Stimulated activated CD4-positive, alpha-beta T cell treated with anti-CD3 and anti-CD28 coated beads, TNF-alpha, amount 100 ng/mL, for 1 hour (primary cell): ENCODE measurements at places on chromosomes 1 and 21.
A peak's percentile ranks its signal among the peaks of the same experiment; 100 is the strongest.

DNA sequence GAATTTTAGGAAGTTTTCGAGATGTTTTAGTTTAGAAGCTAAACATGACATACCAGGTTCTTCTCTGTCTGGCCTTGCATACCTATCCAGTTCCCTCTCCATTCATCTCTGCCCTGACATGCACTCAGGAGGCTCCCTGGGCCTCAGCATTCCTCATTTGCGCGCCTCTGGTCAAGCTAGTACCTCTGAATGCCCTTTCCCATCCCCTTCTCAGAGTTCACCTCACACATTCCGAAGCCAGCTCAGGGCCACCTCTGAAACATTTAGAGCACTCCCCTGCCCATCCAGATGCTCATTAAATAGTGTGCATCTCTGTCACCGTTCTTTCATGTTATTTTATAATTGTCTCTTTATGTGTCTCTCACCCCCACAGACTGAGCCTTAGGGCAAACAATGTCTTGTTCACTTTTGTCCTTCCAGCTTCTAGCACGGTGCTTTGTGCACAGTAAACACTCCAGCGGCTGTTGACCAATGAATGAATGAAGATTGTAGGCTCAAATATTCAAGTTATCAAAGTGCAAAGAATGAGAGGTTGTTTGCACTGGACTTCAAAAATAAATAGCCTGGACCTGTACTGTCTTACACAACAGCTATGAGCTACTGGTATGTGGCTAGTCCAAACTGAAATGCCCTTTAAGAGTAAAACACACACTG lies 1.2 kb upstream of the DHCR24 start:
- DNase-seq = no peak

DNA sequence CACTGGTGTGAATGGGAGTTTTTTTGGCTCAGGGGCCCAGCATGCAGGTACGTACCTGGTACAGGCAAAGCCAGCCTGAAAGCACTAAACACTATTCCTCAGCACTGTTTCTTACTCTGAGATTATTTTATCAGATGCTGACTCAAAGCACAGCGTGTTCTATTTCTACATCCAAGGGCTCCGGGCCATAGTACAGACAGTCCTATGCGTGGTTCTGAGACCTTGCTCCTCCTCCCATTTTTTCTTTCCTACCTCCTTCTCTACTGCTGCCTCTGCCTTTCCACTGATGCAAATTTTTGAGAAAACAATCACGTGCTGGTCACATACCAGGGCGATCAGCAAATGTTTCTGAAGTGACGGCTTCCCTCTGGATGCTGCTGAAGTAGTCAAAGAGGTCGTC lies 36.3 kb downstream of the PDPN start:
- no peak for DNase-seq

DNA sequence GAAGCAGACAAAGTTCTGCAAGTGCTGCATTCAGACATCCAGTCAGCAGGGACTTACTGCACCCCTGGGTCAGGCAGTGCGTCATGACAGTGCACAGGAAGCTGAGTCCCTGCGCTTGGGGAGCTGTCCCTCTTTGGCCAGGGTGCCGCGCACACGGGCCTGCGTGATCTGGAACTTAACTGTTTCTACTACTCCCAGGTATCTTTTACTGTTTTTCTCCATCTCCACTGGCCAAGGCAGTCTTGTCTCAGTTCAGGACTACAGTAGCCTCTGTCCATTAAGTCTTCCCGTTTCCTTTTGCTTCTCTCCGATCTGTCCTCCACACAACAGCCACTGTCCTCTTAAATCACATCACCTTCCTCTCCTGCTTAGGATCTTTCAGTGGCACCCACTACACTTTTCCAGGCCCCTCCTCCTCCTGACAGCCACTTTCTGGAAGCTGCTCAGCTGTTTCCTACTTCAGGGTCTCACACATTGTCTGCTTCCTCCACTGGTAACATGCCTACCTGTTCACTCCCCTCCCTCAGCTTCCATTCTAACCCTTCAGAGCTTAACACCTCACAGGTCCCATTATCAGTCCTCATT lies 15.9 kb downstream of the ERRFI1 start:
- no peak for DNase-seq

DNA sequence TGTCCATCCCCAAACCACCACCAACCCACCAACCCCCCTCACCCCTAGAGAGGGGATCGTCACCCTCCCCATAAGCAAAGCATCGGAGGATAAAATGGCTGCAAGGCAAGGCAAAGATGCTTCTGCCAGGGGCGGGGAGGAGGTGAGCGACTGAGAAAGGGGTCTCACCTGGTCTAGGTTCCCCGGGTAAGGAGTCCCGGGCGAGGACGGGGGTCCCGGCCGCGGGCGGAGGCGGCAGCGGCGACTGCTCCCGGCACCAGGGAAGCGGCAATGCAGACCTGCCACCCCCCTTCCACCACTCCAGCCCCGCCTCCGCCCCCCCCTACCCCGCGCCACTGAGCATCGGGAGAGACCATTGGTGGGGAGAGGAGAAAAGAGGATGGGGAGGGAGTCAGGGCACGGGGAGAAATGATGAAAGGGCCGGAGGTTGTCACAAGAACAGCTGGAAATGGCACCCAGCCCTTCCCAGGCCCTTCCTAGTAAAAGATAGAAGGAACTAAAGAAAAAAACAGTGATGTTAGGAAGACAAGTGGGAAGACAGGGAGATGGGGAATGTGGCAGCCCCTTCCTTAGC lies at the start of gene SV2A:
Gene SV2A (minus strand): TSS at position 274 of the 574 bp plus-strand sequence. CDS start 4,004 bp downstream, outside the sequence.
- DNase-seq = no peak

DNA sequence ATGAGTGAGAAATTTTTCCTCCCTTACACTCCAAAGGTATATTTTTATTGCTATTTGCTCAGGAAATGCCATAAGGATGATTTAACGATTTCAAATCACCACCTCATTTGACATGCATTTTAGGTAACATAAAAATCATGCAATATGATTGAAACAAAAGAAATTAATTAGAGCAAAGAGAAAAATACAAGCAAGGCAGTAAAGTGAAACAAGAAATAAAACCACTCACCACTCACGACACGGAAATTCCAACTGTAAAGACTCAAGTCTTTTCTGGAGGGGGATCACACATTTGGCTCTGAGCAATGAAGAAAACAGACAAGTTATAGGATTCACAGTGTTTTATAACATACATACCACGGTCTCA lies 86.8 kb upstream of the ARHGAP29 start:
- DNase-seq = no peak

DNA sequence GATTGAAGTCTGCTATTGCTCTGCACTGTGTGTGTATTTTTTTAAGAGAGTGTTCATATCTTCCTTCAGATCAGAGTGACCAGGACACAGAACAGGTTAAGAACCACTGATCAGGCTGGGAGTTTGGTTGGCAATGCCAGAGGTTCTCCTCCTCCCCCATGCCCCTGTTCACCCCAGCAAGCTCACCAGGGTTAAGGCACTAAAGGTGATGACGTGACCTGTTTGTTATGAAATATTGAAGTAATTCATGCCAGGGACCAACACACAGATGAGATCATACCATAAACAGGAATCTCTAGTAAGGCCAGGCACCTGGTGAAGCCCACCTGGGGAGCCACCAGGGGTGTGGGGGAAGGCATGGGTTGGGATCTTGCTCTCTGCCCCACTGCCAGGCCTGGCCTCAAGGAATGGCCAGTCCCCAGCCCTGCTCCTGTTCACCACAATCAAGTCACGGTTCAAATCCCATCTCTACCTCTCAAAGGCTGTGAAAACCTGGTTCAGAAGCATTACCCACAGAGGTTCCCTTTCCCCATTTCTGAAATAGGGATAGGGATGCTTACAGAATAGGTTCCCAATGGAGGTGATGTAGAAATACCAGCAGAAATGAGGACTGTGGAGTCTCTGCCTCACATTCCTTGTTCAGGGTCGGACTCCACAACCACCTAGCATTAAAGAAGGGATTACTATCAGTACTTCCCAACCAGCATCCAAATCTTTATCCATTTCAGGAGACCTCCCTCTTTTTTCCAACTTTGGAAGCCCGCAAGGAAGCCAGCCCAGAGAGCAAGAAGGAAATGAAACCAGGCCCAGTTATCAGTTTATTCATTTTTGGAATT lies 2.4 kb downstream of the ID3 start:
- no peak for DNase-seq

DNA sequence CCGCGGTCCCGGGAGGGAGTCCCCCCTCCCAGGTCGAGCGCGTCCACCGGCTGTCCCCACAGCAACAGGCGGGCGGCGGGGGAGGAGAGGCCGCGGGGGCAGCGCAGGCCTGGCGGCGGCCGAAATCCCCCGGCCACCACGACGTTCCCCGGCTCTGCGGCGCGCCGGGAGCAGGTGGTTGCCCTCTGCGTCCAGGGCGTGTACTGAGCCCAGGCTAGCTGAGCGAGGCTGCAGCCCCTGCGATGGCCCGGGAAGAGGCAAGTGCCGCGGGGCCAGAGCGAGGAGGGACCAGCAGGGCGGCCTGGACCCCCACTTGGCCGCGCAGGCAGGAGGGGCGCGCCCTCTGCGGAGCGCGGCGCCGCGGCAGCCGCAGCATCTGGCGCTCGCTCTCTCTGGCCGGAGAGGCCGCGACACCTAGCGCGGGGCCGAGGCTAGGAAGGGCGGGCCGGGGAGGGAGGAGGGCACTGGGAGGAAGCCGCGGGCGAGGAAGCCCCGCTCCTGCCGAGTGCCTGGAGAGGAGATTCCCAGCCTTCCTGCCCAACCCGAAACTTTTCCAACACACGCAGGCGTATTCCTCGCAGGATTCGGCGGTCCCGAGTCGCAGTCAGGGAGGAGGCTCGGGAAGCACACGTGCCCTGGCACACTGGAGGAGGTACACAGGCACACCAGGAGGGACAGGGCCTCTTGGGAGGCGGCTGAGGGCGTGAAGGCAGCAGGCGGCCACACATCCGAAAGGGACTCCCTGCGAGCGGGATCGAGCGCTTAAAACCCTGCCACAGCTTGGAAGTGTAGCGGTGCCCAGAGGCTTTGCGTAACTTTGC lies 4.9 kb upstream of the PROX1 start:
- DNase-seq = no peak

DNA sequence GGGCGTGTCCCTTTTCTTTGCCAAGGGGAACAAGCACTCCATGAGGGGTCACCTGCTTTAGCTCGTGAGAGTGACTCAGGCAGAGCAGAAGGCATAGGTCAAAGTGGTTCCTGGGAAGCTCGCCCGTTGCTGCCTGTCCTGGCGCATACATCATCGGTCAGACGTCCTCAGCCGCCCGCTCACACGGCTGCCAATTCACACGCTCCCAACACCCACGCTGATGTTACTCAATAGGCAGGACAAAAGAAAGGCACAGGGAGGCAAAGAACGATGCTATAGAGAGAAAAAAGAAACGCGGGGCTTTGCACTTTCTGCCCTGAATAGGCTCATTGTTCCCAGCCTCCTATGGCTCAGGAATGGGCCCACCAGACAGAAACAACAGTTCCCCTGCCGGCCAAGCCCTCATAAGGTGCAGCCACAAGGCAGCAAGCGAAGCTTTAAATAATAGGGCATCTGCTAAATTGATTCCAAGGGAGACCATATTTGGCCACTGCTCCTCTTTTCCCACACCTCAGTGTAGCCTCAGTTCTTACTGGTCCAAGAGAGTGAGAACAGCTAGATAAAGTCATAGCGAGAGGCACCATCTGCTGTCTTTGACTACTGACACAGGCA lies 38.7 kb downstream of the VTCN1 start:
- no peak for DNase-seq

GRCh38 chr1:234478481-234479309 lies at the start of gene TARBP1:
Gene TARBP1, minus strand, starts transcription at chr1:234479179. Its CDS starts 76 bp downstream, at chr1:234479103.
- DNase-seq = peak; percentile 72

- DNase-seq = no peak
These were observed 328.1 kb upstream of the LYPLAL1 start for GRCh38 chr1:218845589-218845988.

DNA sequence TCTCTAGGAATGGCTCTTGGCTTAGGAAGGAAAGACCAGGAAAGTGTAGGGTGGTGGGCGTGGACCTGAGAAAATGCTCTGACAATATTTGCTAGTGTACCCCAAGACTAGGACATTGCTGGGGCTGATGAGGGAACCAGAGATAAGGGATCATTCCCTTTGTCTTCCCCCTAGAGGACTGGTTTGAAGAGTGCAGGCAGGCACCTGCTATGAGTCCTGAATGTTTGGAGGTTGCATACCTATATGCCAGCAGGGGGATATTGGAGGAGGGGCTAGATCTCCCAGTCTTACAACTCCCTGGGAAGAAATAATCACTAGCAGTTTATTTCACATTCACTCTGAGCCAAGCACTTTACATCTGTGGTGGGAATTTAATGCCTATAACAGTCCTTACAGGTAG lies 6.0 kb upstream of the BCL10 start:
- DNase-seq = no peak

- DNase-seq = no peak
These were observed 188.7 kb downstream of the GIPC2 start for GRCh38 chr1:78234496-78234895.

DNA sequence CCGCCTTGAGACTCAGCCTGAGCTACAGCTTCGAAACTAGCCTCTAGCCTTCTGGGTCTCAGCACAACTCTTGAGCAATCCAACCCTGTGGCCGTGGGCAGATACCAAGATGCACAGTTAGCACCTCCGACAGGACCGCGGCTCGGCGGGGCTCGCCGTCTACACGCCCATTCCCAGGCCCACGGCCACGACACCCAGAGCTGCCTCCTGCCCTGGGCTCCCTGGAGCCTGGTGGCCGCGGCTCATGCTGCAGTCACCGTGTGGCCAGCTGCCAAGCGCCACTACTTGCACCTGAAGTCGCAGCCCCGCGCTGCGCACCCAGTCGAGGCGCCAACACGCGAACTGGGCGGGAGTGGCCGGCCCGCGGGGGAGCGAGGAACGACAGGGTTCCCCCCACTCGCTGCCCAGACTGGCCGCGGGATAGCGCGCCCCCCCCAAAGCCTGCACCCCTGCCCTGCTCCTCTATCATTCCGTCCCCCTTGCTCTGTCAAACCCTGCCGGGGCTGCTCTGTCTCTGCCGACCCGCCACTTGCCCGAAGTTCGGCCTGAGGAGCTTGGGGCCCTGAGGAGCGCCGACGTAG lies 729 bp upstream of the CDCA8 start:
- no peak for DNase-seq

DNA sequence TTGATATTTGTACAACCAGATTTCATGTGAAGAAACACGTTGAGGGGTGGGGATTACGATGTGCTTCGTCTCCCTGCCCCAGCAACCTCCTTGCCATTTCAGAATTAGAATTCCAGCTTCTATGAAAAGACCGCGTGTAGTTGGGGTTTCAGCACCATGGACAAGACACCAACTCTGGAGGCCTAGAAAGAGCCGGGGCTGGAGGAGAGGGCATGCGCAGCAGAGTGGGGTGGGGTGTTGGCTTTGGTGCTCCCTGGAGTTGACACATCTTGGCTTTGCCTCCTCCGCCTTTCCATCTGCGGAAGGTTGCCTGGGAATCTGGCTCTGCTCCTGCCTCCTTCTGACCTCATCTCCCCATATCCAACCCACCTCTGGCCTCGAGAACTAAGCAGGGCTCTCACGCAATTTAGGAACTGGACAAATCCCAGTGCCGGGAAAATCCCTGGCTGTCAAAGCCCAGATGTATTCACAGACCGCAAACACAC lies 11.8 kb downstream of the HTR6 start:
- DNase-seq = no peak
